D341Med (cell line): ENCODE measurements at places on chromosomes 5 and 9.

DNA sequence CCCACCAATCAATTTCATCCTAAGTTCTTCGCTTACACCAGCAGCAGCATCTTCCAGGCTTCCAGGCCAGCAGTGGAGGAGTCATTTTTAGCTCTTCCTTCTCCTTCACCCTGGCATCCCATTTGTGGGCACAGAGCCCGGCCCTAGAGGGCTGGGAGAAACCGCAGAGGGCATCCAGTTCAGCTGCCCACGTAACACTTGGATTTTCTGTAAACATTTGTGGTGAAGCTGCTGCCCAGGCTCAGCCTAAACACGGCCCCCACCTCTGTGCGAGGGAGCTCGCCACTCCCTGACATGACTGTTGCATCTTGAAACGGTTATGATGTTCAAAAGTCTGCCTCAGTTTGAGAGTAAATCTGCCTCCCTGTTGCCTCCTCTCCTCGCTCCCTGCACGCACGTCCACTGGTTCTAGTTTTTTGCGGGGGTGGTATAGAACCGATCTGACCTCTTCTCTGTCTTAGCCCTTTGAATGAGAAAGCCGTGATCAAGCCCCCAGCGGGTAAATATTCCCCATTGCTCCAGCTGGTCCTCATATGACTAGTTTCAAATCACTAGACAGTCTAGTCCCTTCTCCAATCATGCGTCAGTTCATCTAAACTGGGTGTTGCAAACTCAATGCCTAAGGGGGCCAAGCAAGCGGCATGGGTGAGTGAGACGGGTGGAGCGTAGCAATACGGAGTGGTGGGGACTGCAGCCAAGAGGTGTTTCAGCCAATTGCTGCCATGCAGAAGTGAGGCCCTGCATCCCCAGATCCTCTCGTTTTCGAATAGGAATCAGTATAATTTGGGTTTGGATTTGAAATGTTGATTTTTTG, 34.9 kb upstream of the N4BP3 start:
- DNase-seq, result no peak

- no peak for DNase-seq
Measured at GRCh38 chr5:116068028-116068632, 16.7 kb upstream of the COMMD10 start.

GRCh38 chr9:20740929-20741582, 57.0 kb downstream of the FOCAD start:
- DNase-seq, result no peak

GRCh38 chr9:3238236-3238635, 287.6 kb downstream of the RFX3 start:
- DNase-seq, result no peak

DNA sequence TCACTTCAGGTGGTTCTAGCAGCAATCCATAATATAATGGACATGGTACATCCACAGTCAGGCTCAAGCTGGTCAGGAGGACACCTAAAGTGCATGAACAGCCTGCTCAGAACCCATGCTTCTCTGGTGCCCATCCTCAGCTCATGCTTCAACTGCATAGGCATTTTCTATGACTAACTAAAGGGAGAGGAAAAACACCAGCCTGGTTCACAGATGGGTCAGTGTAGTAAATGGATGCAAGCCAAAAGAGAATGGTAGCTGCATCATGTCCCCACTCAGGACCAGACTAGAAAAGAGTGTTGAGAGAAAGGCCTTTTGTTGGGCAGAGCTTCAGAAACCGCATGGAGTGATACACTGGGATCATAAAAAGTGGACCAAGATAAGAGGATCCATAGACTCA, 556.6 kb downstream of the TLE1 start:
- DNase-seq, result no peak
